ENCODE measurements at places on chromosomes 2 and 18. TPM values are rescaled to one million over a fixed set of nuclear protein-coding genes. Genes with fewer than 3 reads are reported as not detected.

Gene RSAD2
- total RNA-seq = 3.3 TPM

- DNase-seq = no peak
- peaks cover 5% of the 10 kb centered on the region for H3K4me1 ChIP-seq
- H3K36me3 ChIP-seq = no peaks in the 10 kb centered on the region
- peak overlapping the region; percentile 15 for H3K27ac ChIP-seq
These were observed 2.3 kb downstream of the VAPA start for GRCh38 chr18:9916077-9916639.

DNA sequence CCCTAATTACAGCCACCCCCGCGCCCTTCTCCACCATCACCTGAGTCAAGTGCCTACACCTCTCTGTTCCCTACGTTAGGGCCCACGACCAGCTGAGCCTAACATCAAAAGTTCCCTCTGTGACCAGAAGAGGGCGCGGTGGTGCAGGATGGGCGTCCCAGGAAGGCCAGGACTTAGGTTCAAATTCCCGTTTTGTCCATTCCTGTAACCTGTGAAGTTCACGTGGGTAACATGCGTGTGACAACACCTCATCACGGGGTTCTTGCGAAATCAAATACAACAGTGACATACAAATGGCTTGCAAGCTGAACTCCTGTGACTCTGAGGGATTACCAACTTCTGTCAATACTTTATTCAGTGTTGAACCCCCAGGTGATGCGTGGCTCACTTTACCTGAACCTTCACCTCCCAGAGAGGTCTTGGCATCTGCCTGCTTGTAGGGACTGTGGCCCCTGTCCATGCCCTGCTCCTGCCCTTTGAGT lies 207.9 kb downstream of the ARL4C start:
- DNase-seq = peak; percentile 74
- H3K4me1 ChIP-seq = no peaks in the 10 kb centered on the region
- H3K27me3 ChIP-seq = no peaks in the 10 kb centered on the region
- no peak overlapping the region for H3K27ac ChIP-seq
- no peak overlapping the region for H3K4me3 ChIP-seq

Gene ATOH8
- total RNA-seq = 49.8 TPM

GRCh38 chr18:36185157-36185556 lies 2.1 kb upstream of the MOCOS start:
- H3K27me3 ChIP-seq = no peaks in the 10 kb centered on the region
- no peak for DNase-seq
- no peak overlapping the region for H3K4me3 ChIP-seq
- no peaks in the 10 kb centered on the region for H3K36me3 ChIP-seq

Gene C2orf74
- total RNA-seq = 22.1 TPM

DNA sequence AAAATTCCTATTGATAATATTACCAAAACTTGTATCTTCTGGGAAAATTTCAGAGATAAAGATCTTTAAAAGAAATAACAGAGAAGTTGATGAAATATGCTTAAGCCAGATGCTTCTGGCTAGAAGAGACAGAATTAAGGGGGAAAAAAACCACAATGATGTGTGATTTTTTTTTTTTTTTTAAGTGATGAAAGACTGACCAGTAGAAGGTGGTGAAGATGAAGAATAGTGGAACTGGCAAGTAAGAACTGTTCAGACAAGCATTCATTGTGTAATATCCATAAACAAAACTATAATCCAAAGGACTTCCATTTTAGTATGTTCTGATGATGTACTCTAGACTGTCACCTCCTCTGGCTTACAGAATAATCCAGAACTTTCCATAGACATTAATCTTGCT lies 89.8 kb downstream of the INO80D start:
- H3K4me1 ChIP-seq = no peaks in the 10 kb centered on the region
- DNase-seq = no peak
- no peaks in the 10 kb centered on the region for H3K36me3 ChIP-seq

- no peaks in the 10 kb centered on the region for H3K36me3 ChIP-seq
- H3K4me3 ChIP-seq = no peak overlapping the region
- DNase-seq = no peak
These were observed 59.9 kb downstream of the PTPRM start for GRCh38 chr18:7626922-7627440.

DNA sequence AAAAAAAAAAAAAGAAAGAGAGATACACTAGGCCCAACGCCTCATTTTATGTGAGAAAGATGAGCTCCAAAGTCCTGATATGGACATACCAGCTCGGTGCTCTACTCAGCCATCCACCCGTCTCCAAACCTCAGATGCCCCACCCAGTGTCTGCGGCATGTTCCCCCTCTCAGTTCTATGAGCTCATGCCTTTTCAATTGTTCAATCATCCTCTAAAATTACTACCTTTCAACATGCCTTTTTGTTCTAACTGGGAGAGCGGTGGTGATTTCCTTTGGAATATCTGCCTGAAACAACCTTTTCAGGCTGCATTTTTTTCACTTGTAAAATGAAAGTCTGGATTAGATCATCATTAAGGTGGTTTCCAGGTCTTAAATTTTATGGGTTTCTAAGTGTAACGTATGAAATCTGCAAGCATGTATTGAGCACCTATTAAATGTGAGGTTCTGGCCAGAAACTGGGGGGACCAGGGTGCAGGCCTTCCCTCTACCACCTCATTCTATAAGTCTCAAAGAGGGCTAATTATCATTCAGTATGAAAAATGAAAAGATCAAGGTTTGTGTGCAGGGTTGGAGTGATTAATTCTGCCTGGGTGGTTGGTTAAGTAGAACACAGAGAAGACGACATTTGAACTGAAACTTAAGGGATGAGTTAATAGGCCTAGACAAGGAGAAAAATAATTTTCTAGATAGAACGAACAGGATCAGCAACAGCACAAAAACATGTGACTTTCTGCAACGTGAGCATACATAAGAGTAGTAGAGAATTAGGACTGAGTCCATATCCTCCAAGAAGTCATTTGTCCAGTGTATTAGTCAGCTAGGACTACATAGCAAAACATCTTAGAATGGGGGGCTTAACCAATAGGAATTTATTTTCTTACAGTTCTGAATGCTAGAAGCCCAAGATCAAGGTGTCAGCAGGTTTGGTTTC lies 87.4 kb upstream of the GLS start:
- no peaks in the 10 kb centered on the region for H3K4me1 ChIP-seq
- no peaks in the 10 kb centered on the region for H3K36me3 ChIP-seq
